Stimulated activated CD4-positive, alpha-beta T cell treated with anti-CD3 and anti-CD28 coated beads, TNF-alpha, amount 100 ng/mL, for 1 hour (primary cell): ENCODE measurements at places on chromosomes 1 and 21.

DNA sequence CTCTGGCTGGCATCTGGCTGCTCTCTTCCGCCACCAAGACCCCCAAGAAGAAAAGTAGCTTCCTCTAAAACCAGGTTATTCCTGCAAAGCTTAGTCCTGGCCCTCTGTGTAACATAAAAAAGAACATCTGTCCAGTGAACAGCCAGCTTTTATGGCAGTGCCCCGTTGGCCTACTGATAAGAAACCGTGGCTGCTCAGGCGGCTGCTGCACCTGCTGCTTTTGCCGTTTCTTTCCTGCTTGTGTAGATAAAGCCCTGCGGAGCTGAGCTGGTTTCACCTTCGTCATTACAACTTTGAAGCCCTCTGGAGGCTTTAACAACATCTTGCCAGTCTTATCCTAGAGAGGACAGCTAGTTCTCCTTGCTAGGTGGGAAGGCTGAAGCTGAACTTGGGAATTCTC, 20.5 kb downstream of the ELAPOR1 start:
- DNase-seq: no peak

DNA sequence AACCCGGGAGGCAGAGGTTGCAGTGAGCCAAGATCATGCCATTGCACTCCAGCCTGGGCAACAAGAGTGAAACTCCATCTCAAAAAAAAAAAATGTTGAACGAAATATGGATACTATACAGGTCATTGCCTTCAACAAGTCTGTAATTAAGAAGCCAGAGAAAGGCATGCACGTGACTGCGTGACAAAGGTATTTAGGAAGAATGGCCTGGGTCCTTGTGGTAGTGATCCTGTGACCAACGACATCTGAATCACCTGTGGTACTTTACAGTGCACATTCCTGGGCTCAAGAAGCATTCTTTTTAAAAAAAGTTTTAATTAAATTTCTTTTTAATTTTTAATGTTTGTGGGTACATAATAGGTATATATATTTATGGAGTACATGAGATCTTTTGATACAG, 115.0 kb downstream of the GREM2 start:
- no peak for DNase-seq

GRCh38 chr1:153251988-153252387, 7.5 kb upstream of the LORICRIN start:
- no peak for DNase-seq

- no peak for DNase-seq
These were observed 15.0 kb upstream of the PSMB2 start for GRCh38 chr1:35656148-35656862.
